ENCODE measurements at places on chromosomes 16 and 17.

- no peak for DNase-seq
These were observed 736 bp downstream of the CNP start for GRCh38 chr17:41967141-41967920.

DNA sequence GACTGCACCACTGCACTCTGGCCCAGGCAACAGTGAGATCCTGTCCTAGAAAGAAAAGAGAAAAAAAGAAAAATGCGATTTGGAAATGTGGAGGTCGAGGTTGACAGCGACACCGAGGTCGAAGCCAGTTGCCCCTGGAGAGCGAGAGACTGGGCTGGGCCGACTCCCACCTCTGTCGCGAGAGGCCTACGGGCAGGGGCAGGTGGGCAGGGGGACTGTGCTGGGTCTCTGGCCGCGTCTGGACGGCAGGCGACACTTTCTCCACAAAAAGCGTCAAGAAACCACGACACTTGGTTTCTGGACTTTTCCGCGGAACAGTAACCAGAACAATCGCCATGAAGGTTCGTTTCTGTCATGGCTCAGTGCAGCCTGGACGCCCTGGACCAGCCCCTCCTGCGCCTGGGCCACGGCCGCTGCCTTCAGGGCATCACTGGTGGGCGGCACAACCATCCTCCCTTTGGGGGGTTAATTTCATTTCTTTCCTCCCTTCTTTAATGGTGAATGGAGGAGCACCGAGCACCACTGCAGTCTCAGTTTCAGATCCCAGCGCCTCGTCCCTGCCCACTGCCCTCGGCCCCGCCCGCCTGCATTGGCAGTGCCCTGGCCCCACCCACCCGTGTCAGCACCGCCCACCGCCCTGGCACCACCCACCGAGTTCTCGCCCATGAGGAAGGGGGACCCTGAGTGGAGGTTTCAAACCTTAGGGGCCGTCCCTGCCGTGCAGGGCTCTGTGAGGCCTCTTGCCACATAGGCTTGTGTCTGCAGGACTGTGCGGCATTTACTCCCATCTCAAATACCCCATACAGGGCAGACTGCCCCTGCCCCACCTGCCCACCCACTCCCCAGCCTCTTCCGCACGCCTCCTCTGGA lies 18.5 kb upstream of the CDH15 start:
- DNase-seq: no peak

DNA sequence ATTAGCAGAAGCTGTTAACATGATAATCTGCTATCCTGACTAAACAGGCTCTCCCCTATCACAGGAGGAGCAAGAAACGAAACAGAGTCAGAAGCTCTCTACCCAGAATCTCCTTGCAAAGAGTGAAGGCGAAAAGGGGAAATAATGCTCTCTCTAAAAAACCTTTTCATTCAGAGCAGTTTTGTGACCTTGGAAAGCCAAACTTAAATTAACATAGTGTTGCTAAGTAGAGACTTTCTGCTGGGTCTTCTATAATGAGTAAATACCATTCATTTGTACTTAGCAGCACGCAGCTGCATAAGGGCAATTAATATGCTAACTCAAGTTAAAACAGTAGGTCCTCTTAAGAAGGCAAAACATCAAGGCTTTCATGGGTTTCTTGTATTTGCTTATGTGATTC lies 101.7 kb upstream of the GPR139 start:
- no peak for DNase-seq

DNA sequence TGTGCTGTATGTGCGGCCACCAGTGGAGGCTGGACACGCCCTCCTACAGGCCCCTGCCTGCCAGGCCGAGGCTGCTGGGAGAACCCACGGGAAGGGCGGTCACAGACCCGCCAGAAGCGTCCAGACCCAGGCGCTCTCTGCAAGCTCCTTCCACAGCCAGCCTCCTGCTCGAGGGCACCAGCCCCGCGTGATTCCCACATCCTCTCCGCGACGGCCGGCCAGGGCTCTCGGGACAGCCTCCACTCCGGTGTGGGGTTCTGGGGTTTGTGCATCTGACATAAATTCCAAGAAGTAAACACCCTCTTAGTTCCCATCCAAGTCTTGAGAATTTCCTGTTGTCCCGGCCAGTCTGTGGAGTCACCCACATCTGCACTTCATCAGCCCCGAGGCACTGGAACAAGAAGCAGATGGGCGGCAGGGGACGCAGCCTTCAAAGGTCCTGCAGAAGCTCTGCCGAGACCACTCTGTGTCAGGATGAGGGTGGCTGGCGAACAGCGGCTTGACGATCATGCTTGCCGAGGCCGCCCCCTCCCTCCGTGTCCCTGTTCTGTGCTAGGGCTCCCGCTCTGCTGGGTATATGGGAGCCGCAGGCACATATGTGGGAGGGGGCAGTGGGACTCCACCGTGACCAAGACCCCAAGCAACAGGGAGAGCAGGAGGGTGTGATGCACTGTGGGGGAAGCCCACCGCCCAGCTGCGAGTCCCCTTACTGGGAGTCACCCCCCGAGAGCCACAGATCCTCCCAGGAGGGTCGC lies 2.4 kb upstream of the TMEM204 start:
- peak; percentile 96 for DNase-seq

DNA sequence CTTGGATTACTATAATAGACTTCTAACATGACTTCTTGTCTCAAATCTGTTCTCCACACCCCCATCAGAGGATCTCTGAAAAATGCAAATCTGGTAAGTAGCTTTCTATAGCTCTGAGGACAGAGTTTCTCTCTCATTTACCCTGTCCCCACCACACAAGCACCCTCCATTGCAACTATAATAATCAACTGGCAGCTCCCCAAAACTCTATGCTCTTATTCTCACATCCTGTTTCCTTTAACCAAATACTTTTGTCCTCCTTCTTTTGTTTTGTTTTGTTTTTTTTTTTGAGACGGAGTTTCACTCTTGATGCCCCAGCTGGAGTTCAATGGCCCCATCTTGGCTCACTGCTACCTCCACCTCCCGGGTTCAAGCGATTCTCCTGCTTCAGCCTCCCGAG lies 73.4 kb downstream of the HELZ start:
- DNase-seq: no peak

- DNase-seq: no peak
These were observed 40.4 kb downstream of the AKAP1 start for GRCh38 chr17:57125406-57125805.

DNA sequence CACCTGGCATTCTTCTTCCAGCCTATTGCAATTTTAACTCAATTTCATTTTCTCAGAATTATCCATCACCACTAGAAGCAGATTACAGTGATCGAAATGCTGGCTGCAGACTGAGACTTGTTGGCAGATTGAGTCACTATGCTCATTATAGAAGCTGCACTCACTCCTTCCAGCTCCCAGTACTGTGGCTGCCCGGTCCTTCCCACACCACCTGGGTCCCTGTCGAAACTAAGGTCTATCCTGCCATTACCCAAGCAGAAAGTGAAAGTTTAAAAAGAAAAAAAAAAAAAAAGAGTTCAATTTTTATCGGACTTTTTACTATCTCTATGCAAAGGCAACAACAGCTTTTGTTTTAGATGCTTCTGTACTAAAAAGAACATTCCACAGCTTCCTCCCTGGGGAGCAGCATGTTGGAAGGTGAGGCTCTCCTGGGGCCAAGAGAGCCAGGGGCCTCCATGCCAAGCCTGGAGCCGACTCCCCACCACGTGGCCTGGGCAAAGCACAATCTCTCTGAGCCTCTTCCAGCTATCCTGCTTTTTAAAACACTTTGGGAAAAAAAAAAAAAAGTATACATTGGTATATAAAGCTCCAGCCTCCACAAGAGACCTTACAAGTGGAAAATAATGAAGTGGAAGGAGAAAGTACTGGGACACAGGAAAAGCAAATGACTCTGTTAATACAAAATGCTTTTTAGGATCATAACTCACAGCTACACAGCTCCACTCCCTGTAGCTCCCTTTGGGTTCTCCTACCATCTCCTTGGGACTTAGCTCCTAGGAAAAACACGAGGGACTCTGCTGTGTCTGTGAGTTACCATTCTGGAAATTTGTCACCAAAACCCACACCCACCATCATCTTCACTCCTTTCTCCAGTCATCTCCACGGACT lies 77.8 kb downstream of the USP31 start:
- DNase-seq: peak; percentile 33

GRCh38 chr17:33642002-33642401 lies 348.9 kb upstream of the ASIC2 start:
- DNase-seq: no peak

GRCh38 chr17:66507982-66508760 lies 205.8 kb downstream of the PRKCA start:
- DNase-seq: no peak

GRCh38 chr17:42508426-42509165 lies 27.4 kb upstream of the NAGLU start:
- peak; percentile 30 for DNase-seq

GRCh38 chr16:4058386-4058785 lies 57.9 kb downstream of the ADCY9 start:
- DNase-seq: no peak

DNA sequence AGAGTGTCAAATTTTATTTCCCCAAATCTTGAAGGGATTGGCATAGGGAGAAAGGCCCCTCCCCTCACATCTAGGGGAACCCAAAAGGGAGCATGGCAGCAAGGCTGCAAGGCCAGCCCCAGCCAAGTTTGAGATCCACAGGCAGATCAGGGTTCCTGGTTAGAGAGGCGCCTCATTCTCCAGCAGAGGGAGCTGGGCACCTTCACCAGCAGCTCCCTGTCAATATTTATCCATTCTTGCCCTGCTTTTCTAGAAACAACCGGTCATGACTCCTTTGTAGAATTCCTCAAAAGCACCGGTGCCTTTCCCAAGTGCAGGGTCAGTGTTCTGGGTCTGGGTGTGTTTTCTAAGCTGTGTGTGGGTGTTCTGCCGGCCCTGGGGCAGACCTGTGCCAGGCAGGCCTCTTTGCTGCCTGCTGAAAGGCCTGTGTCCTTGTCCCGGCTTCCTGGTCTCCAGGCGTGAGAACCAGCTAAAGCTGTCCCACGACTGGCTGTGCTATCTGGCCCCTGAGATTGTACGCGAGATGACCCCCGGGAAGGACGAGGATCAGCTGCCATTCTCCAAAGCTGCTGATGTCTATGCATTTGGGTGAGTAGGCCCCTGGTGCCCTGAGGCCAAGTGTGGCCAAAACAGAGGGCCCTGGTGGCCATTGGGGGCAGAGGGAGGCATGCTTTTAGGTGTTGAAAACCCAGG lies 21.2 kb upstream of the LGALS9 start:
- peak; percentile 54 for DNase-seq

DNA sequence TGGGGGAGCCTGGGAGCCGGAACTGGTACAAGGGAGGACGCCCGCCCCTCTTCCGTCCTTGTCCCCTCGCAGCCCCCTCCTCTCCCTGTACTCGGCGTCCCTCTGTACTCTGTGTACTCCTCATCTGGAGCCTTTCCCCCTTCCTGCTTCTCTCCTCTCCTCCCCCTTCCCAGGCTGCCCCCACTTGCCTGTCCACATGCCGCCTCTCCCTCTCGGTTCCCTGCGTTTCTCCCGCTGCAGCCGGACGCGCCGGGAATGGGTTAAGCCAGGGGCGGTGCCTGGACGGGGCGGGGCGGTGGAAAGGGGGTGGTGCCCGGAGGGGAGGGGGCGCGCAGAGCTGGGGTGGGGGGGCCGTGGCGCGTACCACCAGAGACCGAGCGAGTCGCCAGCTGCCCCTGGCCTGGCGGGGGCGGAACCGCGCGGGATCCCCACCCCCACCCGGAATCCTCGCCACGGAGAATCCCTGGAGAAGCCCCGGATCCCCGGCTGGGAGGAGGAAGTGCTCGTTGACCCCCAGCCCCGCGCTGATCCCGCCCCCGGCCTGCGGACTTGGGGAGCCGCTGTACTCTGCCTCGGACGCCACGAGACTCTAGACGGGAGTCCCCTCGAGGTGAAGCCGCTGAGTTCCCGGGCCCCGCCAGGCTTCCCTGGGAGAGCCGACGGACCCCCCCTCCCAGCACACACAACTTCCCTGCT lies 22.6 kb downstream of the GJD3 start:
- peak; percentile 72 for DNase-seq

DNA sequence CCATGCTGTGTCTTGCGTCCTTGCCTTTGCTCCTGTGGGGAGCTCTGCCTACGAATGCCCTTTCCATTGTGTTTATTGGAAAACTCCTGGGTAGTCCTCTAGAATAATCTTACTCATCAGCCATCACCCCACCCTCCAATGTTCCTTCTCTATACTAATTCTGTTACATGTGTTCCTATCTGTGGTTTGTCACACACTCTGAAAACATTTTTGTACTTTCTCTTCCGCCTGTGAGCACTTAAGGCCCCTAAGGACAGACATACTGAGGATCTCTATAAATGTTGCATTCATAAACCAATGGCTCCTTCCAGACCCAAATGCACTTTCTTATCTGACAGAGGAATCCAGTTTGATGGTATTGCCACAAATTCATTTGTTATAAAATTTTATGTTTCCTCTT lies 53.9 kb upstream of the MON1B start:
- no peak for DNase-seq

- DNase-seq: no peak
These were observed 1.3 kb upstream of the BAIAP2 start for GRCh38 chr17:81033535-81034167.

DNA sequence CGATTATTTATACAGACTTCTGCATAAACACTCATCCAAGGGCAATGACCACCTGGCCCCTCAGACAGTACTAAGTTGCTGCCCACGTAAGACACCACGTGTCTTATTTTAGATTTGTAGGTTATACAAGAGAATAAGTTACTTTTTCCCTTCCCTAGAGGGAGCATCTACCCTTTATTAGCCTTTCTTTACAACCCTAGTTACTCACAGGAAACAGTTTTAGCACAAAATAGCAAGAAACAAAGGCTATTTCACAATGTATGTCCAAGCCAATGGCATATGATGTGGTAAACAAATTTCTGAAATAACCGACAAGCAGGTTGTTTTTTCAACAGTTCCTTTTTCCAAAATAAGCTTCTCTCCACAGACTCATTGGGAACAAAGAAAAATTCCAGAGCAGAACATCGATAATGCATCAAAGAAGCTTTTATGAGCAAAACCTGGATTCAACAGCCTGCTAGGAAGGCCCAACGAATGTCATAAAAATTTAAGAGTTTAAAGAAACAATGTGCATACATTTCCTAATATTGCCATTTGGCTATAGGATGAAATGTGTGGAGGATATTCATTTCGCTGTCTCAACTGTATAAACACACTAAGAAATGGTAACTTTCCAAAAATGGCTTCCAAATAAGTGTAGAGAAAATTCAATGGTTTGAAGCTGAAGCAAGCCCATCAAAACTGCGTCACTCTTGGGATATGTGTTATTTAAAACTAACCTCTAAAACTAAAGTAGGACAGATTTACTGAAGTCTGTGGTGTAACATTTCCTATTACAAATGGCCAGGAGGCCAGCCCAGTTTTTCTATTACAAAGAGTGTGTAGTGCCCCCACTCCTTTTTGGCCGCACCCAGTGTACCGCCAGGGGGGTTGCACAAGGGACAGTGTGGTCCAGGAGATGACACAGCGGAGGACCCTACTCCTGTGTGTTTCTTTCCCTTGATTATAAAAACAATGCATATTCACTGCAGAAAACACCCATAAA lies 50.4 kb upstream of the ERN1 start:
- DNase-seq: peak; percentile 46

- DNase-seq: peak; percentile 66
These were observed 45.2 kb downstream of the AXIN2 start for GRCh38 chr17:65515959-65516948.

- DNase-seq: no peak
These were observed 106.5 kb downstream of the MRM1 start for GRCh38 chr17:36707904-36708303.
